ENCODE measurements at places on chromosomes 11 and 22.

DNA sequence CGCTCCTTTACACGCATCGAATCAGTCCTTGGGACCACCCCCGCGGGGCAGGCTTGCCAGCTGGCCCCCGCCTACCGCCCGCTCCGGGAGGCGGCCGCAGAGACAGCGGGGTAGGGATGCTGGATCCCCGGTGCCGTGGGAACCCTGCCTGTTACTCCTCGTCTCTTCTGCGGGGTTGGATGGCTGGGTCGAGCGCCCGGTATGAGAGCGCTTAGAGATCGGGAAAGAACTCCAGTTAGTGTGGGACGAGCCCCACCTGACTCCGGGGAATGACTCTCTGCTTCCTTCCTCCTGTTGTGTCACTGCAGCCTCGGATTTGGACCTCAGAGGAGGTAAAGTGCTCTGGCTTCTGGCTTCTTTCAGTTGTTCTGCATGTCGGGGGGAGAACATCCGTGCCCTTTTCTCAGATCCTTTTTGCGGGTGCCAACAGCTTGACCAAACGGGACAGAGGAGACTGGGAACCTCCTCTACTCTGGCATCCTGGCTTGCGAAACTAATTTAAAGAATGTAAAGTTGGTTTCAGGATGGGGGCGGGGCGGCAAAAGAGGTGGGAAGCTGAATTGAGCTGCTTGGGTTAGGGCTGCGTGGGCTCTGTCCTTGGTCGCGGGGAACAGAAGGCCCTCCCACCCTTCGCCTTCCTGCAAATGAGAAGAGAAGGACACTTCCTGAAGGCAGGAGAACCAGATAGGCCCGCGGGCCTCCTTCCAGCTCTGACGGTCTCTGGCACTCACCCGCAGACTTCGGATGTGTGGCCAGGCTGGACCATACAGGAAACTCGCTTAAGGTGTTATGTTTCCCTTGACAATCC lies 938 bp downstream of the LAYN start:
- DNase-seq: no peak

DNA sequence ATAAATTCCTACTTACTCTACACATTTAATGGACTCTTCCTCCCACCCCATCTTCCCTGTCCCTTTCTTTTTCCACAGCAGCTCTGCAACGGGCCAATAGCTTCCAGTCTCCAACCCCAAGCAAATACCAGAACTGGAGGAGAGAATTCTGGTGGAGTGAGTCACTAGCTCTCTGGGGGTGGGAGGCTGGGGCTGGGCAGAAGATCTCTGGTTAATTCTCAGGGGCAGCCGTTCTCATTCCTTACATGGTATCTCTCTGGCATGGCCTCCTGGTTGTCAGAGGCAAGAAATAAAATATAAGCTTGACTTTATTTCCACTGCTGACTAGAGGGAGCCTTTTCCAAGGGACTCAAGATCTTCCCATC lies 90.4 kb upstream of the PARVA start:
- DNase-seq: no peak

DNA sequence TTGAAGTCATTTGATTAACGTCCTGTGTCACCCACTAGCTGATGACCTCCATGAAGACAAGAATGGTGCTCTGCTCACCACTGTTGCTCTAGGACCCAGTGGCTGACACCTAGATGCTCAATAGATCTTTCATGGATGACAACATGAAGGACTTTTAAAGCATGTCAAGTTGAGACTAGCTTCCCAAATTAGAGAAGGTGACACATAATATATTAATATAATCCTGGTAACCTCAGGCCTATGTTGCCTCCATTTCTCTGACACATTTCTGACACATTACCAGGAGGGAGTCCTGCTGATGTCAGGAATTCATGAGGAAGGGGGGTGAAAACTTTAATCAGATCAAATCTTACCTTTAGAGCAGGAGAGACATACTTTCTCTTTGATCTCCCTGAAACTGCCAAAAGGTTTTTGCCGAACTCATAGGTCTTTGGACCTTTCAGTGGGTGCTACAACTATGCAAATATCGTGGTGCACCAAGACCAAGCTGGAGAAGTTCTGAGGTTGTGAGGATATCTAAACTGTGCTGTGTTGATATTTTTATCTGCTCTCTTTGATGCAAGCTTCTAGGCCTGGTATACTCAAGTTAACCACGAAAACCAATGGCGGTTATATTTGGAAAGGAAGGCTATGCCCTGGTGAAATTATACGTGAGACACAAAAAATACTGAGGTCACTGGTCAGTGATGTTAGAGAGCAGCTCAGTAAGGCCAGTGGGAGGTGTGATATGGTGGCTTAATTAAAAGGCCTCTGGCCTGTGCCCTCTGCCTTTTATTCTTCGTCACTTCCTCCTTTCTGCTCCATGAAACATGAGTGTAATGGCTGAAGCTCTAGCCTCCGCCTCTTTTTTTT lies 13.2 kb upstream of the AMPD3 start:
- DNase-seq: no peak

- no peak for DNase-seq
These were observed 19.2 kb downstream of the CELF1 start for GRCh38 chr11:47533690-47534151.

- no peak for DNase-seq
These were observed 10.0 kb downstream of the OR51L1 start for GRCh38 chr11:5004424-5005274.

DNA sequence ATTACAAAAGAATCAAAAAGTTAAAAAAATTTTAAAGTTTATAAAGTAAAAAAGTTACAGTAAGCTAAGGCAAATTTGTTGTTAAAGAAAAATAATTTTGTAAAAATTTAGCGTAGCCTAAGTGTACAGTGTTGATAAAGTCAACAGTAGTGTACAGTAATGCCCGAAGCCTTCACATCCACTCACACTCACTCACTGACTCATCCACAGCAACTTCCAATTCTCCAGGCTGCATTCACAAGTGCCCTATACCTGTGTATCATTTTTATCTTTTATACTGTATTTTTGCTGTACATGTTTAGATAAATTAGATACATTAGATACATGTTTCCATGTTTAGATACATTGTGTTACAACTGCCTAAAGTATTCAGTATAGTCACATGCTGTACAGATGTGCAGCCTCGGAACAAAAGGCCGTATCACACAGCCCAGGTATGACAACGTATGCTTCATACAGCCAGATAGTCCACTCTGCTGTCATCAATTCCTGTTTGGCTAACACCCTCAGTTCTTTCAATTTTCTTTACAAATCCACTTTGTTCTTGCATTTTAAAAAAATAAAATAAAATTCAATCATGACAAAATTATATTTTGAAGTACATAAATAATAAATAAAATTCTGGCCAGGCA lies 80.7 kb downstream of the RBFOX2 start:
- no peak for DNase-seq

DNA sequence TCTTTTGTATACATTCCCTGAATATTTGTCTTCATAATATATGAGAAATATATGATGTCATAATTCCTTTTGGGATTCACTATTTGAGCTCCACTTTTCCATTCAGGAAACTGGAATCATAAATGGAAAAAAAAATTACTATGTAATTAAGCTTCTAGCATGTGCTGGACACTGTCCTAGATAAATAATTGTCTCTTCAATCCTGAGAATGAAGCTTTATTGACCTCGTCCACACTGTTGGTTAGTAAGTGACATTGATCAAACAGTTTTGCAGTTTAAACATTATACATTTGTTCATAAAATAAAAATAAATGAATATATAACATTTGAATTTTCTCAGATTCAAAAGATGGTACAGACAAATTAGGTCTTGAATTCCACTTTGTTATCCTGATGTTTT lies 1691.2 kb downstream of the LRRC4C start:
- no peak for DNase-seq

DNA sequence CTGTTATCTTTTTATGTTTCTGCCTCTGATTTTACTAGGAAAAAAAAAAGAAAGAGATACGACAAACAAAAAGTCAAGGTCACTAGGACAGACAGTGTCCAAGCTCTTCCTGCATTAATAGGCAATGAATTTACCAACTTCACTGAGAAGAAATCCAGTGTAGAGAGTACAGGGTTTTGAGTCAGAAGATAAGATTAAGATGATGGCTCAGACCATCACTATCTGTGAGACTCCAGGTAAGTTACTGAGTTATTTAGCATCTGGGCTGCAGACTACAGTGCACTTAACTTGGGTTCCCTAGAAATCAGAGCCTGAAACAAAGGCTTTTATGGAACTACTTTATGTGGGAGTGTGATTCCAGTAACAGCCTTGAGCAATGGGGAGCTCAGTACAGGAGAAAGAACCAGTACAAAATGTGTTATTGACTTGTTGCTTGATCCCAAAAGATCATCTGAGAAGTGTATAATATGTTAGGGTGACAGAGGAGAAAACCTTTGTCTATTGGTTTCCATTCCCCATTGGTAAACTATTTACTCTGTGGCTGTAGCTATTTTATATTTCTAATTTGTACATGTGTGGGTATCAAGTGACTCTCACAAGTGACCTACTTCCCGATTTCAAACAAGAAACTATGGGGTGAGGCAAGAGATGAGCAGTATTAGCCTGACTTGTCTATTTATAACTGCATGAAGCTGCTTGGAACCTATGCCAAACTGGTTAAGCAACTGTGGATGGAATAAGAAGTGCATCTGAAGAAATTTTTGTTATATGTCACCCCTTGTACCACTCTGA lies 395.8 kb downstream of the RAB38 start:
- DNase-seq: no peak
